ENCODE measurements at places on chromosomes 16 and 17.

GRCh38 chr17:75270218-75270965 is 639 bp downstream of the MIF4GD start:
- DNase-seq = no peak

DNA sequence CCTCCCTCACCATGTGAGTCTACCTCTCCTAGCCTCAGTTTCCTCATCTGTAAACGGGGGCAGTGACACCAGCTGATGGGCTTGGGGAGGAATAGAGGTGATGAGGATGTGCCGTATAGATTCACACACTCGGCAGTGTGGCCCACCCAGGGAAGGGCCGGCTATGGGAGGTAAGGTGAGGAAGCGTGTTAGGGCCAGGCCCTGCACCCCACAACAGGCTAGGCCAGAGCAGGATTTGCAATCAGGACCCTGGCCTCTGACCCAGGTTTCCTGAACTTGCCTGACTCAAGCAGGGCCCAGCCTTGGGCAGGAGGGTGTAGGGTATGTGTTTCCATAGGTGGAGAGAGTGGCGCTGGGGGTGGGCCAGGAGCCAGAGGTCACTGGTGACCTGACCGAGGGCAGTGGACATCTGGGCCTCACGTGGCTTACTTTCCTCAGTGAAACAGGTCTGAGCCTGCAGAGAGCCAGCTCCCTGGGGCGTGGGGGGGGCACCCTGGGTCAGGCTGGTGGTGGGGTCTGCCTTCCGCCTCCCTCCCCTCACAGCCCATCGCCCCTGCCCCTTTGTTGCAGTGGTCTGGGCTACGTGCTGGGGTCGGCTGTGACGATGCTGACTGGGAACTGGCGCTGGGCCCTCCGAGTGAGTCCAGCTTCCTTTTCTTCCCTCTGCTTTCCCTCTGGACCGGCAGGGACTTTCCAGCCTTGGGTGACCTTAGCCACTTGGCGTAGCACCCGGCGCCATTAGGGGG is 12.8 kb downstream of the SPNS3 start:
- DNase-seq = no peak

GRCh38 chr17:80575057-80575875 is 30.6 kb downstream of the RPTOR start:
- no peak for DNase-seq

DNA sequence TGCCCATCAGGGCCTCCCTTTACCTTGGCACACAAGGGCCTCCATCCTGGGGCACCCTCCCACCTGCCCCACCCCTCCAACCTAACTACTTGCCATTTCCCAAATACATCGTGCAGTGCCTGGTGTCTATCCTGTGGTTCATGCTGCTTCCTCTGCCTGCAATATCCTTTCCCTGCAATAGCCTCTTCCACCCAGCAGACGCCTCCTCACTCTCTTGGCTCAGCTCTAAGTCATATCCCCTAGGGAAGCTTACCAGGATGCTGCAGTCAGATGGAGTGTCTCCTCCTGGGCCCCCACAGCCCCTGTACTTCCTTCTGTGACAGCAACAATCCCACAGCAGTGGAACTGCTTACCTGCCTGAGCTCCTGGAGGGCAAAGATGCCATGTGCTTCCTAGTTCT is 36.7 kb downstream of the CCDC182 start:
- no peak for DNase-seq

DNA sequence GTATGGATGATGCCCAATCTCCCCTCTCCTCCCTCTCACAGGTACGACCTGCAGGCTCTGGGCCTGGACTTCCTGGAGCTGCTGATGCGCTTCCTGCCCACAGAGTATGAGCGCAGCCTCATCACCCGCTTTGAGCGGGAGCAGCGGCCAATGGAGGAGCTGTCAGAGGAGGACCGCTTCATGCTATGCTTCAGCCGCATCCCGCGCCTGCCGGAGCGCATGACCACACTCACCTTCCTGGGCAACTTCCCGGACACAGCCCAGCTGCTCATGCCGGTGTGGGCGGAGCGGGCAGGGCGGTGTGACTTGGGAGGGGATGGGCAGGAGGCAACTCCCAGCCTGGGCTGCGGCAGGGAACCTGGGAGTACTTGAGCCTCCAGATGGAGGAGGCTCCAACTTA is 18.1 kb downstream of the SPATA32 start:
- DNase-seq = no peak

- DNase-seq = no peak
These were observed 90.3 kb downstream of the KATNIP start for GRCh38 chr16:27640277-27640600.

DNA sequence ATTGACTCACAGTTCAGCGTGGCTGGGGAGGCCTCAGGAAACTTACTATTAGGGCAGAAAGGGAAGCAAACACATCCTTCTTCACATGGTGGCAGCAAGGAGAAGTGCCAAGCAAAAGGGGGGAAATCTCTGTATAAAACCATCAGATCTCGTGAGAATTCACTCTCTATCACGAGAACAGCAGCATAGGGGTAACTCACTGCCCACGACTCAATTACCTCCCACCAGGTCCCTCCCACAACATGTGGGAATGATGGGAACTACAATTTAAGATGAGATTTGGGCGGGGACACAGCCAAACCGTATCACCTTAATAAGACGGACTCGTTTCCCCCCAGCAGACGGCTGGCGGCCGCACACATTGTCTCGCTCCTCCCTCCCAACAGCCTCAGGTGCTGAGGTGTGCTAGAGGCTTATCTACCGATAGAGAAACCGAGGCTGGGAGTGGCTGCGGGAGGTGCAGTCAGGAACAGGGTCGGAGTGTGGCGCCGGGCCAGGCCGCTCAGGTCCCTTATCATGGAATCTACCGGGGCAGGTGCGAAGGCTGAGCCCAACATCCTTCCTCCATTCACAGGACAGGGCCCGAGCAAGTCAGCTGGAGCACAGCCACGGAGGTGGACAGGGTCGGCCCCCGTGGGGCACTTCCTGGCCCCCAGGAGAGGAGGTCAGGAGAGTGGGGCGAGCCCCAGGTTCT is 4.9 kb upstream of the ZG16B start:
- DNase-seq = no peak

GRCh38 chr16:367333-367903 is 2.9 kb downstream of the MRPL28 start:
- no peak for DNase-seq

GRCh38 chr17:6346156-6346786 is 88.7 kb downstream of the AIPL1 start:
- DNase-seq = no peak

DNA sequence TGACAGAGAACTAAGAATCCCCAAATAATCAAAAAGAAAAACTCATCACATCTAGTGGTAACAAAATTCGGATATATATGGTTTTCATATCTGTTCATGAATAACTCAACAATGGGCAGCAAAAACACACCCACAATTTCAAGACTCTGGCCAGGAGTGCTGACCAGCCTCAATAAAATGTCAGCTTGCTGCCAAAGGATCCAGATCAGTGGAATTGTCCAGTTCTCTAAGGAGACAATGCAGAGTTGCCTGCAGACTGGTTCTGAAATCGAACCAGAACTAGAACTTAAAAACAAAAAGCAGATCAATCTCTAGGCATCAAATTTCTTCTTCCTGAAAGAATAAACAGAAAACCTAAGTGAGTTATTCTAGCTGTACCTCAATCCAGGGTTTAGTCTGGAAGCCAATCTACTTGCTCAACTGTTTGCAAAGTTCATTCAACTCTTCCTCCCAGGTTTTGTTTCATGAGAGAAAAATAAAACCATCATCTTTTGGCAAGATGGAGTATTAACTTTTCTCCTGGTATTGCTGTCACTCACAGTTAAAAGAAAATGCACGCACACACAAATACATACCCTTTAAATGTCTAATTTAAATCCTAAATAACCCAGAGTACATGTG is 61.0 kb downstream of the CFDP1 start:
- no peak for DNase-seq

DNA sequence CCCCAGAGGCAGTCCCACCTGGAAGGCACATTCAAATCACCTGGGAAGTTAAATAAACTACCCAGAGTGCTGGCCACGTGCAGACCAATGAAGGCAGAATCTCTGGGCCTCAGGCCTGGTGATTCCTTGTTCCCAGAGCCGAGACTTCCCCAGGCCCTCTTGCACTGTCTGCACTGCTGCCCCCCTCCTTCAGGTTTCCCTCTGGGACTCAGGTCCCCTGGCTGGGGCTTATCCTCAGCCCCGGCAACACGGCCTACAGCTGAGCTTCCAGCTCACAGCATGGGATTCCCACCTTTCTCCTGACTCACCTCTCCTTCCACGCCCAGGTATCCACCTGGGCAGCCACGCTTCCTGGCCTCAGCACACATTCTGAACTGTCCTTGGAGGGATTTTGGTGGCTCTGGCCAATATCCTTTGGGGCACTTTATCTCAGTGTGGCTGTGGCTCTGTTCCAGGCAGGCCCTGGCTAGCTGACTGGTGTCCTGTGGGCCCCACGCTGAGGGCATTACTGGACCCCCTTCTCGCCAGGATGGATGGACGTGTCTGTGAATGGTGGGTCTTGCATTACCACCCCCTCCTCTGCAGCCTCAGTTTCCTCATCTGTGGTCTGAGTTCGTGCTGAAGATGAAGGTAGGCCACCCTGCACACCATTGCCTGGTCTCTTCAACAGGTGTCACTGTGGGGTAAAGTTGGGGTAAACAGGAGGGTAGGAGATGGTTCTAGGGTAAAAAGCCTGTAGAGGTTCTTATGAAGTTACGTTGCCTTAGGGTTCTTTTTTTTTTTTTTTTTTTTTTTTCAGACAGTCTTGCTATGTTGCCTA is 165.7 kb downstream of the IRF8 start:
- DNase-seq = no peak

DNA sequence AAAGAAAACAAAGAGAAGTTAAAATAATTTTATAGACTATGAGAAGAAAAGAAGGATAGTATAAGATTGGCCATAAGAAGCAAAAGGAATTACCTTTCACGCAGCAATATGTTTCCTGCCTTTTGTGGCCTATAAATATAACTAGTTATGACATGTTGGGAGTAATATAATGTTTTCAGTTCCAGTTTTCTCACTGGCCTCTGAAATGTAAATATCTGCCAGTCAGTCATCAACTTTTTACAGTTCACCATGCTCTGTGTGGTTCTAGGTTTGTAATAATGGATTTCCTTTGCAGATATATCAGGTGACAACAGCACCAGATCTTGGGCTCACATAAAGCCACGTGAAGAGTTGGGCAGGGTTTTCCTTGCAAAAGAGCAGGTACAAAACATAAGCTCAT is 94.3 kb downstream of the ABCA8 start:
- no peak for DNase-seq

- DNase-seq = no peak
These were observed 1.1 kb downstream of the IL17C start for GRCh38 chr16:88639231-88640038.

DNA sequence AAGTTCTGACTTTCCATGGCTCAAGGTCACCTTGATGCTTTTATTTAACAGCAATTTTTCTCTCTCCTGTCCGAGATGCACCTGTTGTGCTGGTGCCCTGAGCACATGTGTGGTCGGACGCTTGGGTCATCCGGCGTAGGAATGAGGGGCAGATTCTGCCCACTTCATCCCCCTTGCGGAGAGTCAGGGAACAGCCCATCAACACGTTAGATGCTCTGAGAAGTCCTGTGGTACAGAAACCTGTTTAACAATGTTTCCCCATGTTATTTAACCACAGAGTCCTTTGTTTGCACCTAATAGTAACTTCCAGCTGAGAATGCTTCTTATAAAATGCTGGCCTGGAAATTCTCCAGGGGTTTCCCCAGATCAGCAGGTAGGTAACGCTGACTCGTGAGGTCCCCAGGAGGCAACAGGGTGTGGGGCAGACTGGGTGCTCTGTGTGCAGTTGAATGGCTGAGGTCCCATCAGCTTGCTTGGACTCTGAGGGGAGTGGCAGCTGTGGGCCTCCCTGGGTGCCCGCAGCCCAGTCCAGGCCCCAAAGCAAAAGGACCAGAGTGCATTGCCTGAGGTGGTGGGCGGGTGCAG is 17.8 kb downstream of the DOC2B start:
- no peak for DNase-seq

GRCh38 chr17:40113110-40113906 is 8.5 kb upstream of the MSL1 start:
- DNase-seq = peak; percentile 88

DNA sequence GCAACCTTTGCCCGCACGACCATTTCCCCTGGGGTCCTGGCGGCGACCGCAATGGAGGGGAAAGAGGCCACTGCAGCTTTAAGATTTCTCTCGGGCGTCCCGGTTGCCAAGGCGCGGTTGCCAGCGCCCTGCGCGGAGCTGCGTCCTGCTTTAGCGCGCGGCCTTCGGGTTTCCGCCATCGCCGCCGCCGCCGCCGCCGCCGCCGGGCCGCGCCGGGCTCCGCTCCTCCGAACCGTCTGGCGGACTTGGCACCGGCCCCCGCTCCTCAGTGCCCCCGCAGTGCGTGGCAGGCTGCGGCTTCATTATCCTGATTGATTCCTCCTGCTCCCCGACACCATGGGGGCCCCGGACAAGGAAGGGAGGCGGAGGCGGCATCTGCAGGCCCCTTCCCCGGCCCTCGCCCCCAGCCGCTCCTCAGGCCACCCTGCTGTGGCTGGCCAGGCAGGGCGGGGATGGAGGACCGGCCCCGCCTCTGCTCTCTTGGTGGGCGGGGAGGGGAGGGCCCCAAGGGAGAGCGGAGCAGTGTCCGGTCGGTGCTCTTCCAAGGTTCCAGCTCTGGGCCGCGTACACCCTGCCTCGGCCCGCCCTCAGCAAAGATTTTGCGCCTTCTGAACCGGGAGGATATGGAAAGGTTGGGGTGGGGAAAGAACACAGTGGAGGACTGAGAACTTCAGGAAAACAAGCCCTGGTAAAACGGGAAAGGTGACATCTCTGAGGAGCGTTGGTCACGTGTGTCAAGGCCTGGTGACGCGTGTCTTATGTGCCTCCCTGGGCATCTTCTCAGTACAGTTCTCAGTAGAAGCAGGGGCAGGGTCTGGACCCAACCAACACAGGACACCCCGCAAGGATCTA is 34.0 kb downstream of the NEUROD2 start:
- DNase-seq = peak; percentile 29

DNA sequence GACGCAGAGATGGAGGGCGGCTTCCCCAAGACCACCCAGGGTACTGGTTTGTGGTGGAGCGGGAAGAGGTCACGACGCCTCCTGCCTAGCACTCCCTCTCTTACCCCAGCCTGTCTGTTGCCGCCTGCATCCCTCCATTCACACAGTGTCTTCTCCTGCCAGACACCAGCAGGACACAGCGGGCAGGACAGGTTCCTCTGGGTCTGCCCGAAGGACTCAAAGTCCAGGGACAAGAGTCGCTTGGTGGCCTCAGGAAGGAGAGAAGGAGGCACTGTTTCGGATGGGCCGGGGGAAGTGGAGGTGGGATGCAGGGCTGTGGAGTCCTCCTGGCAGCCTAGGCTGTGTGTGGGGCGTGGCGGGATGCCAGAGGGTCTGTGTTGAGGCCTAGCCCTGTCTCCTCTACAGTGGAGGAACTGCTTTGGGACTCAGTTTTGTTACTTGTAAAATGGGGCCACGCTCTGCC is 19.6 kb upstream of the TNS4 start:
- DNase-seq = no peak
